ENCODE measurements at places on chromosomes 2 and 18.

- DNase-seq, result peak; percentile 60
Measured at GRCh38 chr2:98502556-98503335, 58.1 kb downstream of the INPP4A start.

- peak; percentile 21 for DNase-seq
Measured at GRCh38 chr2:9889812-9890261, 46.6 kb downstream of the TAF1B start.

DNA sequence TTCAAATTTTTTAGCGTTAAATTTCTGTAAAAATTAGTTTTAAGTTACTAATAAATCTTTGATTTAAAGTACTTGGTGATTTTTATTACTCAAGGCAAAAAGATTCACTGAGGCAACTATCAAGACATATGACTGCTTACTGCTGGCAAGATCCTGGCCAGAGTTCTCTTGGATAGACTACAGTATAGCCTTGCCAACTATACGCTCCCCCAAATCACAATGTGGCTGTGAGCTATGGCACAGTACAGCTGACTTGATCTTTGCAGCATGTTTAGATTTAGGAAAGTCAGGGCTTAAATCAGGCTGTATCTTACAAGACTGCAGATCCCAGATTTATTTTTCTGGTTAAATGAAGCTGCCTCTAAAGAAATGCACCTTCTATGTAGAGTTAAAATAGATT is 26.5 kb downstream of the MSTN start:
- DNase-seq, result no peak

GRCh38 chr2:2587354-2587753 is 256.3 kb upstream of the MYT1L start:
- DNase-seq, result no peak

All from dermis microvascular lymphatic vessel endothelial cell (primary cell).